ENCODE measurements at places on chromosomes 12 and 14.

DNA sequence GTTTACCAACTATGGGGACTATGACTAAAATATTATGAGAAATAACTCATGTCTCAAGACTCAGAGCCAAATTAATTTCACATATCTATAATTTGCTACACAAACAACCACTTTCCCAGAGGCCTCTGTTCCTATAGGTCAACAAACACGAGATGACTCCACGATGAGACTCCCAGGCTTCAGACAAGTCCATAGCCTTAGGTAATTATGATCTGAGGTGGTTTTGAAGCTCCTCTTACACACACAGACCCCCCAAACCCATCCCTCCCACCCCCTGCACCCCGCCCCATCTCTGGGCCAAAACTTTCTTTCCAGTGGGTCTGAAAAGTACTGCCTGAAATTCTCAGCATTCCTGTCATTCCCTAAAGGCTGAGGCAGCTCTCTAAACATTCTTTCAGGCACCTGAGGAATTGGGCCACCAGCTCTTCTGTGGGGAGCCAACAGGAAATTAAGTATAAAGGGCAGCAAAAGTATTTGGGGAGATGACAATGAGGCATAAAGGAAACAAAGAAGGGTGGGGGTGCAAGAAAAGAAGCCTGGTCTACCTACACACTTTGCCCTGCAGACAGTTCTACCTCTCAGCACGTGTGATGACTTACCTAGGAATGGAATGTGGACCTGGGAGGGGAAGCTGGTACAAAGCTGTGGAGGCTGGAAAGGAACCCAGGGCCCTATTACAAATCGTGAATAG lies 143.6 kb downstream of the PAWR start:
- no peak for DNase-seq

DNA sequence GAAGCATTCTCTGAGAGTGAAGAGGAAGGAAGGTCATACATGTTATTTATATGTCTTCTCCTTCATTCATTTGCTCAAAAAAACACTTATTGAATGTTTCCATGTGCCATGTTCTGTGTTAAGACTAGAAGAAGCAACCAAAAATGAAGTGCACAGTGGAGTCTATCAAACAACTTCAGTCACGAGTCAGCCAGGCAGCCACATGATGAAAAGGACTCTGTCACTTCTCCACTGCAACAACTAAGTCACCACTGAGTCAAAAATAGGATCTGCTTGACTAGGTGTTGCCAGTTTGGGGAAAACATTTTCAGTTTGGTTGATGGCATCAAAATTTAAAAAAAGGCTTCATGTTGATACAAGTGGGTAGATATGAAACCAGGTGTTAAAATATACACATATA lies 142.5 kb downstream of the PDE3A start:
- DNase-seq: no peak

- DNase-seq: no peak
These were observed 42.0 kb upstream of the ELK3 start for GRCh38 chr12:96152164-96152563.

DNA sequence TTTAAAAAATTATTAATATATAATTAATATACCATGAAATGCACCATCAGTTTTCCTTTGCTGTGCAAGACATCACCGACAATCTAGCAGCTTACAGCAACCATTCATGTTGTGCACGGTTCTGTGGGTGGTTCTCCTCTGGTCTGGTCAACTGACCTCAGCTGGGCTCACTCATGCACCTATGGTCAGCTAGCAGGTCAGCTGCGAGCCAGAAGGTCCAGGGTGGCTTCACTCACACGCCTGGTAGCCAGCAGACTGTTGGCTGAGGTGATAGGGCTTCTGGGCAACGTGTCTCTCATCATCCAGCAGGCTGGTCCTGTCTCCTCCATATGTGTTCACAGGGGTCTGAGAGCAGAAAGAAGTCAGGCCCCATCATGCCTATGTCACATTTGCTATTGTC lies 210.4 kb downstream of the KIF26A start:
- DNase-seq: no peak

DNA sequence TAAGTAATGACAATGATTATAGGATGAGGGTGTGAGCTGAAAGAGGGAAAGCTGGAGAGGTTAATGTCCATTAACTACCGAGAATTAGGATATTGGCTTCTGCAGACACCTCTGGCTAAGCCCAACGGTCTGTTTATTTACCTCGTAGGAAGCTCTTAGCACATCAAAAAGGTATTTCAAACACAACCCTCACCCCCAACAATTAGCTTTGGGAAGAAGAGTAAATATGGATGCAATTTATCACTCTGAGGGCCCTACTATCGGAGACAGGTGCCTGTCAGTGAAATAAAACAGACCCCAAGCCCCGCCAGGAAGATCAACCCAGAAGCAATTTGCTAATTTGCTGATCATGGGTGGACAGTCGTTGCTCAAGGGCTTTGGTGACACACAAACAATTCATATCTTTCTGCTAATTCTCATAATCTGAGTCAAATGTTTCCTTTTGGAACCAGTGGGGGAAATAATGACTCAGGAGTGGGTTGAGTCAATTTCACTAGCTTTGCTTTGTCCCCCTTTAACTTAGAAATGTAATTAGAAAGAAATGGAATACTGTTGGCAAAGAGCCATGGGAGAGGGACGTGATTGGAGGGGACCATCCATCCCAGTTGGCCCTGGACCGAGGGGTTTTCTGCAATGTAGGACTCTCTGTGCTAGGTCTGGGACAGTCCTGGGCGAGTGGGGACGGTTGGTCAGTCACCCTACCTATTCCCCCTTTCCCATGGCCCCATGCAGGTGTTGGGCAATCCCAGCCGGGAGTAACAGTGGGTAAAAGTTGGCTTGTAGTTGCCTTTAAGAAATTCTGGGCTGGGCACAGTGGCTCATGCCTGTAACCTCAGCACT lies 99.1 kb upstream of the MED13L start:
- no peak for DNase-seq

DNA sequence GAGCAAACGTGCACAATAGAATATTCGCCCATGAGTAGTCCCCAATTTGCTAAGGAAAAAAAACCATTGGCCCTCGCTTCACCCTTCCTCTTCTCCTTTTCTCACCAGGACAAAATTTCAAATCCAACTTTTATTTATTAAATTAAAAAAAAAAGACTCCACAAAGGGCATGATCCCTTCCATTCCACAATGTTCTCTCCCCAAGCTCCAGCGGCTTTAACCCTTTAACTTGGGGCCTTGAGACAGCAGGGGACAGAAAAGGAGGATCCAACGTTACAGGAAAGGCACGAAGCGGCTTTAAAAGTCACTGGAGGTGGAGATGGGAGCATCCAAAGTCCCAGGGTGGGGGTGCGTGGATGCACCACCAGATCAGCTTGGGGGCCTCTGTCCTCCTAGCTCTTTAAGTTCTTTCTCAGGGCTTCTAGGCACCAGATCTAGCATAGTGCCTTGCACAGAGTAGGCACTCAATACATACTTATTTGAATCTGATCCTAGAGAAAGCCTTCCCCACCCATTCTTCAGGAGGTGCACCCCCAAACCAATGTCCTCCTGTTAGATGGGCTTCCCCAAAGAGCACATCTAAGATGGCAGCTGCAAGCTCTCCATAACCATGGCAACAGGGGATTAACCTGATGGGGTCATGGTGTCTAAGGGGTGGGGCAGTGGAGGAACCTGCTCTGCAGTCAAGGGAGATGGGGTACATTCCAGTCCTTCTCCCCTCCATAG lies 5.2 kb upstream of the AAAS start:
- DNase-seq: no peak

DNA sequence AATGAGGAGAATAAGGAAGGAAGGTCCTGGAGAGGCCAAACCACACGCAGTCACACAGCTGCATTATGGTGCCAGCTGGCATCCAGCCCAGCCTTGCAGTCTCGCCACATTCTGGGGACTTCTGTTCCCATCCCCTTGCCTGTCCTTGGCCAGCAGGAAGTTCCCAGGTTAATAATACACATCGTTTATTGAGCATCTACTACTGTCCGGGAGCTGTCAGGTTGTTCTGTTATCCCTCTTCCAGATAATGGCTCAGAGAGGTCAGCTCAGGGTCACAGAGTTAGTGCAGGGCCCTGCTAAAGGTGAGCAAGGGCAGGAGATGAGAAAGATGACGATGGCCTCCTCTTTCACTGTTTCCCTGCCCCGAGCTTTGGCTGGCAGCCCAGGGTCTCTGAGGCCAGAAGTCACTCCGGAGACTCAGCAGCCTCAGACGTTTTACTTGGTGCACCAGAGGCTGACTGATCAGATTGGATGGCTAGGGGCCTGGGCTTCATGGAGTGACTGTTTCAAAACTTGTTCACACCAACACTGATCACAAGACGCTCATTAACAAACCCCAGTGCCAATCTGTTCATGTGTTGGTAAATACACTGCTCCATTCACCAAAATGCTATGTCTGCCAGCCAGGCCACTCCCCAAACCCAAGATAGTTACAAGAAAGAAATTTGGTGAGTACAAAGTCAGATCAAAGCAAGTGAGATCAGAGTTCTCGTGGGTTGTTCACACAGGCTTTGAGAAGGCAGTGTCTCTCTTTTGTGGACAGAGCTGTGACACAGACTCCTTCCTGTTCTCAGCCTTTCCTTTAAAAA lies 79.2 kb downstream of the B4GALNT3 start:
- DNase-seq: peak; percentile 89

DNA sequence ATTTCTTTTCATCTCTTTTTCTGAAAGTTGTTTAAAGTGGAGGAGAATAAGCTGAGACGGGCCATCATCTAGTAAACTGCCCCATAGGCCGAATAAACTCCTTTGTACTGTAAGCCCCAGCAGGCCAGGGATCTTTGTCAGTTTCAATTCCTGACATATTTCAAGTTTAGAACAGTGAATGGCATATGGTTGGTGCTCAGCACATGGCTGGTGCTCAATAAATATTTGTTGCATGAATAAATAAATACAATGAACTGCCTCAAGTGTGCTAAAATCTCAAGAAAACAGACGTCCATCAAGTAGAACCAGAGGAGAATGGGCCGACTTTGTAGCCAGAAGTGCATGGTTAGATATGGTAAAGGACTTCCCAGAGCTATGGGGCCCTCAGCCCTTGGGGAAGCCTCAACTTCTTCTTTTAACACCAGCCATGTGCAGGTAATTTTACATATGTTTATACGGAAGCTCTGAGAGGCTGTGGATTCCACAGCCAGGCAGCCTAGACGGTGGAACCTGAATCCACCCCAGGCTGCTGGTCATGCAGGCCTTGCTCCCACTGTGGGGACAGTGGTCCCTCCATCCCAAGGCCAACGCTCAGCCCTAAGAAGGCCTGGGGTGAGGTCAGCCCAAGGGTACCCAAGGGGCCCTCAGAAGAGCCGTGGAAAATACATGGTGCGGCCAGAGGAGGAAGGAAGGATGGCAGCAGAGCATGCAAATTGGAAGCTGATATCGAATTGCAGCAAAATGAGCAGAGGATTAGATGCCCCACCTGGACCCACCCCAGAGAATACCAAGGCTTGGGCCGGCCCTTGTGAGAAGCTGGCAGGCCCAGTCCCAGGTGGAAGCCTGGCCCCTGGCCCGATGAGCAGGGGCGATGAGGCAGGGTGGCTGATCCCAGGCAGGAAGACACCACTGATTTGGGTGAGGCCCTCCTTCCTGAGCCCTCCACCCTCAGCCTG lies 8.7 kb upstream of the AQP2 start:
- no peak for DNase-seq

GRCh38 chr12:93904124-93904523 lies 226.9 kb downstream of the CRADD start:
- DNase-seq: no peak

- no peak for DNase-seq
These were observed 2.5 kb downstream of the C12orf57 start for GRCh38 chr12:6946033-6946919.
